ENCODE measurements at places on chromosomes 11 and 22.

DNA sequence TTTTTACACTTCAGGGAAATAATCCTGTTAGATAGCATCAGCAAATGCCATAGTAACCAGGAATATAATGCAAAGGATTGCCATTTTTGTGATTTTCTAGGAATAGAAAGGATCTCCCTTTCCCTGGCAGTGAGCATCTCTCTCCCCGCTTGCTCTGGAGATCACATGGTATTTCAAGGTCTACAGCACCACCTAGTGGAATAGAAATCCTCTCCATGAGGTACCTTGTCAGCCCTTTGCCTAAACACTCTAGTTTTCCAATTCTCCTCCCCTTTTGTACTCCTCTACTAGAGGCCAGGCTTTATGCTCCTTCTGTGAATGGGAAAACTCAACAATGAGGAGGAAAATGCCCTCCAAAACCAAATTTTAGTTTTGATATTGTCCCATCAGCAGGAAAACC is 78.4 kb downstream of the XRRA1 start:
- no peak for DNase-seq

DNA sequence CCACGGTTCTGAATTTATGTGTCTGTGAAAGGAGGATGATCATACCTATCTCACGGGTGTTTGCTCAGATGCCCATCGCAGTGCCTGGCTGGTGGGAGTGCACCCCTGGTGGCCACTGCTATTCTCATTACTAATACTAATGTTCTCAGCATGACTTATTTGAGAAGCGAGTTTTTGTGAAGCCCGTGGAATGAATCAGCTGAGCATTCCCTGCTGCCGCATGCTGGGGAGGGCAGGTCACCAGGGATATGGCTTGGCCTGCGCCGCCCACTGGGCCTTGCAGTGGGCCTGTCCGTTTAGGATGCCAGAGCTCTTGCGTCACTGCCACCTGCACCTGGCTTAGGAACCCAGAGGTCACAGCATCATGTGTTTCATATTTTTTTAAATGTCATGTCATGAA is 16.9 kb downstream of the CTTN start:
- peak; percentile 69 for DNase-seq

- no peak for DNase-seq
These were observed 318.1 kb downstream of the TENM4 start for GRCh38 chr11:79122759-79123158.

DNA sequence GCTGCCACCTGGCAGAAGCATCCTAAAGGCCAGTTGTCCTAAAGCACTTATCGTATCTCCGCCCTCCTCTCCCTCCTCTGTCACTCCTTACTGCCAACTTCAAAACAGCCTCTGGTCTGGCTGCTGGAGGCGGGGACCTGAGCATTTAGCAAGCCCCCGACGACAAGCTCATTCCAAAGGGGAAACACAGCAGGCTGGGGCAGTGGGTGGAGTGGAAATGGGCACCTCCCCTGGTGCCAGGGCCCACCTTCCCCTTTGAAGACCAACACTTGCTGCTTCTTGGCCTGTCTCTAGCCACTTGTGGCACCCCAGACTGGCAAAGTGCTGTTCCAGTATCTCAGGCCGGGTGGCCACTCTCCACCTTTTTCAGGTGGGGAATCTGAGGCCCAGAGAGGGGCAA is 3.6 kb downstream of the MAP3K11 start:
- DNase-seq = no peak

DNA sequence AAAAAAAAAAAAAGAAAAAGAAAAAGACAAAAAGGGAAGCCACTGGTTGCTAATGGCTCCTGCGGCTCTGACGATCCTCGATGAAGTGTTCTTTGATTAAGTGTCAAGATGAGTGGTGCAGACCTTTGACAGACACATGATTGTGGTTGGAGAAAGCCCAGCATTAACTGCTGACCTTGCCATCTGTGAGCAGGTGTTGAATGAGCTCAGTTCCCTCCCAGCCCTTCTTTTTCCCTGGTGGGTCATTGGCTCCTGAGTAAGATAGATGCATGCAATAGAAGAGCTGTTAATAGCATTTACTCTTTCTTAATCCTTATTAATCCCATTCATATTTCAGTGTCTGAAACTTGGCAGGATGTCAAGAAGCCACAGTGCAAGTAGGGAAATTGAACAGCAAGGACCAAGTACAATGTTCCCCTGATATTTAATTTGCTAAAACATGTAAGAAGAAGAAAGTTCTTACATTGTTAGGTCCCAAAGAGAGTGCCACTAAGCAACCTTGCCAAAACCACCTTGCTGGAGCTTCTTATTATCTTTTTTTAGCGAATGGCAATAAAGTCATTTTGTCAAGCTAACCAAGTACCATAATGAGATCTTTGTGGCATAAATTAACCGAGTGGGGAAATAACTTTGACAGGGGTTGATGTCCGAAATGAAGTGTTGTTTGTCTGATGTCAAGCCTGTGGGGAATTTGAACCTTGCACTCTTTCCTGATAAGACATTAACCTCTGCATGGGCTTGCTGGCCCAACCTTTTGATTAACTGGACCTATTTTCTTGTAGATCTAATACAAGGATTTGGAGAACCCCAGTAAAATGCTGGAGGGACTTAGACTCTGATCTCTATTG is 113.7 kb downstream of the PTPRJ start:
- DNase-seq = no peak

DNA sequence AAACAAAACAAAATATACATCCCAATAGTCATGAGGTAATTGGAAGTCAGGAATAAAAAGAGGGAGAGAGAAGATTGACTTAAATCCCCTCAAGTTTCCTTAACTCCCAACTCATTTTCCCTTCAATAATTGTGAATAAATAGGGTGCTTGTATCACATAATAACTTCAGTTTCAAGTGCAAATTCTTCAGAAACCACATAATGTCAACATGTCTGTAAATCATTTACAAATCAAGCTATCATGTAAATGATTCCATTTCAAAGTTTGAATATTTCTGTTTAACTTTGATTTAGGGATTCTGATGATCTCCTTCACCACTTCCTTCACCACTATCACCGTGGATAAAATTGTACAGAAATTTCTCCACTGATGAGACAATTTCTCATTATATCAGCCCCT is 23.2 kb downstream of the CASP5 start:
- DNase-seq = no peak

DNA sequence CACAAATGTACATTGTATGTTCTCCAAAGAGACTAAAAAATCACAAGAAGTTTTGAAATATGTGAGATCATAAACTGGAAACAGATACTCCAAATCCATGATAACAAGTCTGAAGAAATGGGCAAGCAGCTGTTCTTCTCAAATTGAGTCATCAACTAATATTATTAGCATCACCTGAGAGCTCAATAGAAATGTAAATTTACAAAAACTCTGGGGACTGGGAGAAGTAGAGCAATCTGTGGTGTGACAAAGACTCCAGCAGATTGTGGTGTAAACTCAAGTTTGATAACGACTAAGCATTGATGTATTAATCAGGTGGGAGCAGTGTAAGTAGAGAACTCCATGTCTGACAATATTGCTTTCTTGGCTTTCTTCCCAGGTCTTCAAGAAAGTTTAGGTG is 53.2 kb downstream of the GLYATL1 start:
- no peak for DNase-seq

- DNase-seq = no peak
These were observed 1469.7 kb downstream of the BRD1 start for GRCh38 chr22:48357961-48358360.

DNA sequence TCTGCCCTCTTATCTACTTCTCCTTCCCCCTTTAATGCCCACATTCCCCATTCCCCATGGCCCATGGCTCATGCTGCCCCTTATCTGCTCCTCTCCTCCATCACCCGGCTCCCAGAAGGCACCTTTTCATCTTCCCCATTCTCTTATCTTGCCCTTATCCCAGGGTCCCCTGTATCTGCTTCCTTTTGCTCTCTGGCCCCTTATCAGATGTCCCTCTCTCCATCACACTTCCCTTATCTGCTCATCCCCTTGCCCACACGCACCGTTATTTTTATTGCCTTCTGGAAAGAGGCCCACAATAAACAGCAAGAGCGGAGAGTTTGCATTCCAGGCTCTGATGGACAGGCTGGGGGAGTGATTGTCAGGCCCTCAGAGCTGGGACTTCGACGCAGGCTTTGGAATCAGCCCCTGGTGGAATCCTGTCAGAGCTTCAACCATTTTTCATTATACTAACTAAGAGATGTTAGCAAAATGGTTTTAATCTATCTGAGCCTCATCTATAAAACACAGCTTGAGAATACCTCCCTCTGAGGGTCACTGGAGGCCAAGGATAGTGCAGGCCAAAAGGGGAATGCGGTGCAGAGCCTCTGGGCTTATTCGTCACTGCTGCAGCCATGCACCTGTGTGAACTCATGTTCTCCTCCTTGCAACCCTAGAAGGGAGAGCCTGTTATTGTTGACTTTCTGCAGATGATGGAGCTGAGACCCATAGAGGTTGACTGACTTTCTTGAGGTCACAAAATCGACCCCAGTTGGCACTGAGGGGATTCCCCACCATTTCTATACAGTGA is 37.0 kb upstream of the LRRC55 start:
- no peak for DNase-seq

DNA sequence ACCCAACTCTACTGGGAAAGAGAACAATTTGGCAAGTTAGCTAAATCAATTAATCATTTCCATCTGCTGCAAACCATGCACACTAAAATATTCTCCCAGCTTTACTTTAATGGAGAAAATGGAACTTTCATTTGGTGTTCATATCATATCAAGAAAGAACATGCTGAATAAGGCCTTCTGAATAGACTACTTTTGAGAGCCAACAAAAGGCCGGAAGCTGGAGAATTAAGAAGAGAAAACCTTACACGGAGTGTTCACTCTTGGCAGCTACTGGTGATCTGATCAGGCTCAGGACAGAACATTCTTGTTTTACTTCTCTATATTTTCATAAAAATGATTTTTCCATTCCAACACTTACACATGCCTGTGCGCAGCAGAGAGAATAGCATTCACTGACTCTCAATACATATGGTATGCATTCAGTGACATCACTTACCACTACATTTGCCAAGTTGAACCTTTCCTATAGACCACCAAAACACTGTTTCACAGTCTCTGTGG is 165.3 kb downstream of the TTC28 start:
- DNase-seq = no peak

DNA sequence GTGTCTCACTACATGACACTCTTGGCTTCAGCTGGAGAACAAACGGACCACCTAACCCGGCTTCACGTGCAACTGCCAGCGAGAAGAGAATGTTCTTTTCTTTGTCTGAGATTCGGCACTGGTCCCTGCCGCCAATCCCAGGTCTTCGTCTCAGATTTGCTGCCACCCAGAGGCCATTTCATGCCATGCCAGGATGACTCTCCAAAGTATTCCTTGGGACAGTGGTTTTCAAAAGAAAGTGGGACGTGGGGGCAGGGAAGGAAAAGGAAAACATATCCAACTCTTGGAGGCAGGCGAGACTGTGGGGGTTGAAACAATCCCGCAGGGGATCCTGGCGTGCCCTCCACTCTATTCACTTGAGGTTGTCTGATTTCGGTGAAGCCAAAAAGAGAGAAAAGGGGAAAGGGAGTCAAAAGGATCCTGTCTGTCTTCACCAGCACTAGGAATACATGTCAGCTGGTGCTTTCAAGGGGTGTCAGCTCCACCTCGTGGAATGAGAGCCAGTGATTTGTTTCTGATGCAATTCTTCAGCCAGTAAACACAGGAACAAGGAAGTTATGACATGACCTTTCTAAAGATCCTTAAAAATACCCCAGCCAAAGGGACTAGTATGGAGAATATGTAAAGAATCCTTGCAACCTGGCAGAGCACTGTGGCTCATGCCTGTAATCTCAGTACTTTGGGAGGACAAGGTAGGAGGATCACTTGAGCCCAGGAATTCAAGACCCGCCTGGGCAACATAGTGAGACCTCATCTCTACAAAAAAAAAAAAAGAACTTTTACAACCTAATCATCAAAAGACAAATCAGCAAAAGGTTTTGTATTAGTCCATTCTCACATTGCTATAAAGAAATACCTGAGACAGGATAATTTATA is 41.0 kb upstream of the APLNR start:
- no peak for DNase-seq

GRCh38 chr22:42331014-42331413 is 60.6 kb upstream of the TCF20 start:
- no peak for DNase-seq

GRCh38 chr22:24068717-24069297 is 57.7 kb downstream of the CABIN1 start:
- DNase-seq = no peak

GRCh38 chr11:123654566-123655081 is at the start of gene SCN3B:
SCN3B (minus strand) TSS chr11:123654624; CDS start chr11:123653801, 823 bp downstream.
- DNase-seq = no peak

Measured in AG04449 (cell line).